HuH-7 (cell line): ENCODE measurements at places on chromosomes 2 and 18.

- no peak for DNase-seq
Observed at GRCh38 chr2:96963316-96963715, 23.1 kb downstream of the FAM178B start.

GRCh38 chr2:171430516-171431410 lies 3.0 kb downstream of the METTL8 start:
- DNase-seq, result no peak

DNA sequence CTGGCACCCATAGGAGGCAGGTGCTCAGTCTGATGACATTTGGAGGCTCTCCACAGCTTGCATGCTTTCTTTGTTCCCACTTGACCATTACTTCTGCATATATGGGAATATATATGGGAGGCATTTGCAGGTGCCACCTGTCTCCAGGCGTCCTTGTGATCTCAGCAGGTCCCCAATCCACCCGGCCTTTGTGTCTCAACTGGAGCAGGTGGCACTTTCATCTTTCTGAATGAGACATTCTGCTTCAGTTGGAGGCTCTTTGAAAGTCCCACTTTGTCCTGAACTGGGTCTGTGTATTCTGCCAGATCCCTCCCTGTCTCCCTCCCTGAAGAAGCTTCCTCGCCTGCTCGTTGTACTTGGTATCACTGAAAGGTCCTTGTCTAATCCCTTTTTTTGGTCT lies 318.1 kb upstream of the EPAS1 start:
- no peak for DNase-seq

DNA sequence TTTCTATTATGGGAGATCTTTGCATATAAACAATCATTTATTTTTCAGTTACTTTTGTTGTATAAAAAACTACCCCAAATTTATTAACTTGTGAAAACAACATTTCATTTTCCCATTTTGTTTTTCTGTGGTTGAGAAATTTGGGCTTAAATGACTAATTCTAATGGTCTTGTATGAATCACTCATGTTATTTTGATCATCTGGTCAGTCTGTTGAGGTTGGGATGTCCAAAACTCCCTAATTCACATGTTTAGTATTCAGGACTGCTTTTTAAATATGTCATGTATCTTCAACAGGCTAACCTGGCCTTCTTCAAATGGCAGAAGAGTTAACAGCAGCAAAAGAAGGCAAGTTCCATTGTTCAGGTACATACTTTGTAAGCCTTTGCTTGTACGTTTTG lies 788.1 kb downstream of the TRIB2 start:
- DNase-seq, result no peak

DNA sequence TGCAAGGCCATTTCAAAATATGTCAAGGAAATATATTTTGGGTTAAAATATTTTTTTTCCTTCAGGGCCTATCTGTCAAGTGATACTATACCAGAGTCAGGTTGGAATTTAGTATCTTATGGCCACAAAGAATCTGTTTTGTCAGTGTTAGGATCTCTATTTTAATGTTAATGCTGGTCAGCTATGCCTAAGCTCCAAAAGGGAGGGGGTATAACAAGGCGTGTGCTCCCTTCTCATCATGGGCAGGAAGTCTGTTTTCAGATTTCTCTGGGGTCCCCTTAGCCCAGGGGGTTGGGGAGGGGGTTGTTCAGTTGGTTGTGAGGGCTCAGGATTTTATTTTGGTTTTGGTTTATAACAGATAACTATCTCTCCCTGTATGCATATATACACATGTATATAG lies 126.4 kb downstream of the TMEM163 start:
- no peak for DNase-seq

- DNase-seq, result no peak
Observed at GRCh38 chr2:54285451-54285850, 29.4 kb upstream of the TSPYL6 start.

- no peak for DNase-seq
Observed at GRCh38 chr2:212970132-212970531, 181.3 kb downstream of the IKZF2 start.

GRCh38 chr2:31271851-31272267 lies 37.9 kb downstream of the EHD3 start:
- DNase-seq, result no peak

DNA sequence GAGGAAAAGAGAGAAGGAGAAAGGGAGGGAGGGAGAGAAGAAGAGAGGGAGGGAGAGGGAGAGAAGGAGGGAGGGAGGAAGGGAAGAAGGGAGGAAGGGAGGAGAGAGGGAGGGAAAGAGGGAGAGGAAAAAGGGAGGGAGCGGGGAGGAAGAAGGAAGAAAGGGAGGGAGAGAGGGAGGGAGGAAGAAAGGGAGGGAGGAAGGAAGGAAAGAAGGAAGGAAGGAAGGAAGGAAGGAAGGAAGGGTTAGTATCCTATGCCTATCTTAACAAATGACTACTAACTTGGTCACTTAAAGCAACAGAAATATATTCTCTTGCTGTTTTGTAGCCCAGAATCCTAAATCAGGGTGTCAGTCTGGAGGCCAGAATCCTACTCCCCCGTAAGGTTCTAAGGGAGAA lies 52.1 kb downstream of the CMPK2 start:
- no peak for DNase-seq

- no peak for DNase-seq
Observed at GRCh38 chr2:134127496-134127895, 126.4 kb upstream of the MGAT5 start.
